ENCODE measurements at places on chromosomes 12 and 14.

- DNase-seq: no peak
These were observed 45.2 kb upstream of the APPL2 start for GRCh38 chr12:105280966-105281693.

DNA sequence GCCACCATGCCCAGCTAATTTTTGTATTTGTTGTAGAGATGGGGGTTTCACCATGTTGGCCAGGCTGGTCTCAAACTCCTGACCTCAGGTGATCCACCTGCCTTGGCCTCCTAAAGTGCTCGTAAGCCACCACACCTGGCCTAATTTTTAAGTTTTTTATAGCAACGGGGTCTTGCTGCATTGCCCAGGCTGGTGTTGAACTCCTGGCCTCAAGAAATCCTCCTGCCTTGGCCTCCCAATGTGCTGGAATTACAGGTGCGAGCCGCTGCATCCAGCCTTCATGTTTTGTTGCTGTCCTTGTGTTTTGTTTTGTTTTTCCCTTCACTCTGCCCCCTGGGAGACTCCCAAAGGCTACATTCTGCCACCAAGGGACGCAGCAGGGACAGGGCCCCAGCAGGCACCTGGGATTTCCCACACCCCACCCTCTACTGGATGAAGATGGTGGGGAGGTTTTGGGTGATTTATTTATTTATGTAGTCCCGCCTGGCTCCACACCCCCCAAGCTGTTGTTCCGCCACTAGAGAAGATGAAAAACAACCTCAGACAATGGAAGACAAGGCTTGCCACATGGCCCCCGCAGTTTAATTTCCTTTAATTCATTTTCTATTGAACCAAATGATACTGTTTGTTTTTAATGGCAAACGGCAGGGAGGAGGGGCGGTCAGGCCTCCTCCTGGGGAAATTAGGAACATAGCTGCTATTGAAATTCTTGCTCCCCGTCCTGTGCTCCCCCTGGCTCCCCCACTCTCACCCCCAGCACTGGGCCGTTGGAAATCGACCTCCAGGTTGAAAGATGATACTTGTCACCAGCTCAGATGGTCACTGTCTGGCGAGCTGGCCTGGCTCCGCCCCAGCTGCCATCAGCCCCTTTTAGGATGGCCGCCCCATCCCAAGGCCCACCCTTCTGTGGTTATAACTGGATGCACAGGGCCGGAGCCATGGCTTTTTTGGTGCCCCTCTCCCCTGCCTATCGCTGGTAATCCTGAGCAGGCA lies 70.3 kb downstream of the RNFT2 start:
- DNase-seq: no peak

- DNase-seq: peak; percentile 34
These were observed 7.7 kb upstream of the IFNG-AS1 start for GRCh38 chr12:67981287-67982162.

- DNase-seq: no peak
These were observed 36.4 kb upstream of the P2RX7 start for GRCh38 chr12:121096199-121096798.

DNA sequence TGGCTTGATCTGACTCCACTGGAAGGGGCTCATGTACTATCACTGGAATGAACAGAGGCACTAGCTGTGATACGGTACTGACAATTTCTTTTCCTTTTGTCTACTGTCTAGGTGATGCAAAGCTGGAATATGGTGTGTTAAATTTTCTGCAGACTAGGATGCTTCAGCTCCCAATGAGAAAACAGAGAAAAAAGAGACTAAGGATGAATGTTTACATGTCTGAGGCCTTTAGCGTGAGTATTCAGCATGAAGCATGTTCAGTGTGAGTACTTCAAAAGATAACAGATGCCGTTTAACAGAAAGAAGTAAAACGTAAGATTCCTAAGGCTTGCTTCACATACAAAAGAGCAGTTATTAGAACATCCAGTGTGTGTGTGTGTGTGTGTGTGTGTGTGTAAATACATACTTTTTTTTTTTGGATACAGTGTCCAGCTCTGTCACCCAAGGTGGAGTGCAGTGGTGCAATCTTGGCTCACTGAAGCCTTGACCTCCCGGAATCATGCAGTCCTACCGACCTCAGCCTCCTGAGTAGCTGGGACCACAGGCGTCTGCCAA lies 92.3 kb upstream of the FERMT2 start:
- no peak for DNase-seq

DNA sequence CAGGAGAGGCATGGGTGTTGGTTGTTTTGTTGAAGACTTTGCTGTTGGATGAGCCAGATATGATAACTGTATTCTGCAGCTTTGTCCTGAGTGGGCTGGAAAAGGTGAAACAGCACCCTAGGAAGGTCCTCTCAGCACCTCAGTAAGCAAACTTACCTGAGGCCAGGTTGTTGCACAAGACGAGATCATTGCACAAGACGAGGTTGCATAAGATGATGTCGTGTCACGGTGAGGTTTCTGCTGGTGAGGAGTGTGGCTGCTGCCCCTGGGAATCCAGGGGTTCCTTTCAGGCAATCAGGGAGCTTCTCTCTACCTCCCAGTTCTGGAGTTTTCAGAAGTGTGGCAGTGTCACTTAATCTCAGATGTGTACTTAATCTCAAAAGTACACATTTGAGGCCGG lies 85.6 kb downstream of the GLT1D1 start:
- DNase-seq: no peak

DNA sequence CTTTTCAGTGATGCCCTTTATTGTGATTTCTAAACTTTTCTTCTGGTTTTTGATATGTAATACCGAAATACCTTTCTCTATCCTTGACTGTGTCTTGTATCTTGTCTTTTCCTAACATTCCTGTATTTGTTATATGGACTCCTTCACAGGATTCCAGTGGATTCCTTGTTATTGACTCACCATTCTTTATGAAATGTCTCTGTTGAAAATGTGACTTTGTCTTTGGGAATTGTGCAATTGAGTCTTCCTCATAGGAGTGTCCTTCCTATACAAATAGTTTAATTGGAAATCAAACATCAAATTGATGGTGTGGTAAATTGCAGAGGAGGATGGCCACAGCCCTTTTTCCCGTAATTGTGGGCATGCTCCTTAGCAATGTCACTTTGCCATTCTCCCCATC lies 296.6 kb upstream of the KITLG start:
- DNase-seq: no peak

- DNase-seq: no peak
These were observed 1082.9 kb downstream of the BCL11B start for GRCh38 chr14:98189062-98189461.

GRCh38 chr12:57629897-57630471 lies 3.0 kb downstream of the B4GALNT1 start:
- DNase-seq: no peak

- no peak for DNase-seq
These were observed 1.7 kb upstream of the PAPLN start for GRCh38 chr14:73235531-73236155.

DNA sequence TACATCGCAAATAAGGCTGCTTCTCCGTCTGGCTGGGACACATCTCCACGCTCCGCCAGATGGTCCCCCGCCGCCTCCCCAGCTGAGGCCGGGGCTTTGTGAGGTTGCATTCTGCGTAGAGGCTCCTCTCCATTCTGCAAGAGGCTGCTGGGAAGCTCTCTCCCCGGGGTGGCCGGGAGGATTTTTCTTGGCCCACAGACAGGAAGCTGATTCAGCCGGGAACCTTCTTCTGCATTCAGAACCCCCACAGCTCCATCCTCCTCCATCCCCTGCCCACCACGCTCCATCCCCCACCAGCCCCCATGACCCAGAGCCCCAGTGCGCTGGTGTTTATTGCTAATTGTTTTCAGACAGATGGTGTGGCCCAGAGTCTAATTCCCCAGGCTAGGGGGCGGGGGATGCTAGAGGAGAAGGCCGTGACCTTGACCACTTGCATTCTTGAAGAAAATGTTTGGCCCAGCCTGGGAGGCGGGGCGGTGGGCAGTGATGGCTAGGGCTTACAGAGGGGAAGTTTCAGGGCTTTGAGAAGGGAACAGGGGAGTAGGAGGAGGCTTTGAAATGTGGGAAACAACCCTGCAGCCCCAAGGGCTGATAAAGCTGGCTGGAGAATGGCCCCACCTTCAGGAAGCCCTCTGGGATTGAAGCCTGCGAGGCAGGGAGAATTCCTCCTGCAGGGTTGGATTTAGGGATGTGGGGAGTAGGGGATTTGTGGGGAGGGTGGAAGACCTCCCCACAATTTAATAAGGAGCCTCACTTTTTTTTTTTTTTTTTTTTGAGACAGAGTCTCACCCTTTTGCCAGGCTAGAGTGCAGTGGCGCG lies 88.5 kb upstream of the NCOR2 start:
- DNase-seq: peak; percentile 88

GRCh38 chr12:32115404-32116104 lies 8.9 kb downstream of the BICD1 start:
- peak; percentile 98 for DNase-seq

DNA sequence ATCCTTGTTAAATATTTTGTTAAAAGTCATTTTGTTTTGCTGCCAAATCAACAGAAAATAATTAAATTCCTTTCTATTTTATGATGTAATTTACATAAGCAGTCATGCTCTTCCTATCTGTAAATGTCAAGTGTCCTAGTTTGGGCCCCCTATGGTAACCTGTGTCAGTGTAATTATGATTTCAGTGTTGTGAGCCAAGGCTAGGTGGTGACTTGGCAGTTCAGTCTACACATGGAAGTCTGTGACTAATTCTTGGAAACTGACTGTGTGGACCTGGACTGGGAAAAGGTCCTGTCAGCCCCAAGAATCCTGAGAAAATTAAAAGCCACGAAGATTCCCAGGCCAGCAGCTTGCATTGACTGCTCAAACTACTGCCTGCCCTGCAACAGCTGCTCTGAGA lies 371.0 kb downstream of the FUT8 start:
- DNase-seq: no peak

- DNase-seq: no peak
These were observed 1.8 kb downstream of the SPRING1 start for GRCh38 chr12:116735951-116736599.

DNA sequence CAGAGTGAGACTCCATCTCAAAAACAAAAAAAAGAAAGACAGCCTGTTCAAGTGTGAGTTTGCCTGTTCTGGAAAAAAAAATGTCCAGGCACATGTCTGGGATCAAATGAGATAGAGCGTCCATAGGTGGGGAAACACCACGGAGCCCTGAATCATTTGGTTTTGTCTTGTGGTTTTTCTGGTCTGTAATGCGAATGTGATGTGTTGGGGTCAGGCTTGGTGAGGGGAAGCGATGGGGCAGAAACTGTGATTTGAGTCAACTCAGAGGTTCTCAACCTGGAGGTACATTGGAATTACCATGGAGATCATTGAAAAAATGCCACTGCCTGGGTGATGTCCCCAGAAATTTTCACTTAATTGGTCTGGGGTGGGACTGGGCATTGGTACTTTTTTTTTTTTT lies 183.9 kb upstream of the PWP1 start:
- no peak for DNase-seq

- DNase-seq: no peak
These were observed 76.7 kb upstream of the TTC7B start for GRCh38 chr14:90892970-90893369.

DNA sequence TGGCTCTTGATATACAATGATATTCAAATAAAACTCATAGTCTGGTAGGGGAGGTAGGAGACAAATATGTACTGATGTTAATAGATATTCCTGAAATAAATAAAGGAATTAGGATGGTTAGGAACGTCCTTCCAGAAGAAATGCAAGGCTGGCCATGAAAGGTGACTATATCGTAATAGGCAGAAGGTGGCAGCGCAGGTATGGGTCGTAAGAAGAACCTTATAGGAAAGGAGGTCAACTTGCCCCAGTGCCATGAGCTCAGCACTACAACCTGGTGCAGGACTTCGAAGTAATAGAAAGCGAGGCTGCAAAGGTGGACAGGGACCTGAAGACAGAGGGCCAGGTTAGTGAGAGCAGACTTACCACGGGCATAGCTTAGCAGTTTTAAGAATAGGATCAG lies 55.3 kb upstream of the FGD4 start:
- DNase-seq: no peak

DNA sequence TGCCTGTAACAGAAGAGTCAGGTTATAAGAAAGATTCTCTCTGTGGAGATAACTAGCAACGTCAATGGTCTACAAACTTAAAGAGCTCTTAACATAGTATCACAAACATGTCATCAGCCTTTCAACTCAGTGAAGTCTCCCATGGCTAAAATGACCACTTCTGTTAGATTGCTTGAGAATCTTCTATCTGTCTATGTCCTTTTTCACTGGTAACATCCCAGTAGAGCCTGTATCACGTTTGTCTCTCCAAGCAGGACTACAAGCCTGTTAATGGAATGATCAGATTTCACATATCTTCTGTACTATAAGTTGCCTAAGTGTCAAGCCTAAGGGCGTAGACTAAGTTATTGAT lies 50.7 kb downstream of the SLC2A13 start:
- no peak for DNase-seq

DNA sequence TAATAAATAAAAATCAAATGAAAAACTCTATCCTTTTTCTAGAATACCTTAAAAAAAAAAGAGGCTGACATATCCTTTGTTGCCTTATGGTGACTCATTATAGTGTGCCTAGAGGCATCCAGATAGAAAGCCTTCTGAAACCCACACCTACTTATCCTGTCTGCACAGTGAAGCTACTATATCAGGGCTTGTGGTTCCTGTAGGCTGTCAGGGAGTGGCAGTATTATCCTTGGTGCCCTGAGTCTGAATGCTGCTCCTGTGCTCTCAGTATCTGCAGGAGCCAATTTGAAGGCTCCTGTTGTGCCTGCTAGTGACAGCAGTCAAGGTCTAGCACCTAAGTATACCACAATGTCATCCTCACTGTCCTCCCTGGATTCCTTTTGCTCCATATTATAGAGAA lies 168.4 kb upstream of the AVPR1A start:
- no peak for DNase-seq

DNA sequence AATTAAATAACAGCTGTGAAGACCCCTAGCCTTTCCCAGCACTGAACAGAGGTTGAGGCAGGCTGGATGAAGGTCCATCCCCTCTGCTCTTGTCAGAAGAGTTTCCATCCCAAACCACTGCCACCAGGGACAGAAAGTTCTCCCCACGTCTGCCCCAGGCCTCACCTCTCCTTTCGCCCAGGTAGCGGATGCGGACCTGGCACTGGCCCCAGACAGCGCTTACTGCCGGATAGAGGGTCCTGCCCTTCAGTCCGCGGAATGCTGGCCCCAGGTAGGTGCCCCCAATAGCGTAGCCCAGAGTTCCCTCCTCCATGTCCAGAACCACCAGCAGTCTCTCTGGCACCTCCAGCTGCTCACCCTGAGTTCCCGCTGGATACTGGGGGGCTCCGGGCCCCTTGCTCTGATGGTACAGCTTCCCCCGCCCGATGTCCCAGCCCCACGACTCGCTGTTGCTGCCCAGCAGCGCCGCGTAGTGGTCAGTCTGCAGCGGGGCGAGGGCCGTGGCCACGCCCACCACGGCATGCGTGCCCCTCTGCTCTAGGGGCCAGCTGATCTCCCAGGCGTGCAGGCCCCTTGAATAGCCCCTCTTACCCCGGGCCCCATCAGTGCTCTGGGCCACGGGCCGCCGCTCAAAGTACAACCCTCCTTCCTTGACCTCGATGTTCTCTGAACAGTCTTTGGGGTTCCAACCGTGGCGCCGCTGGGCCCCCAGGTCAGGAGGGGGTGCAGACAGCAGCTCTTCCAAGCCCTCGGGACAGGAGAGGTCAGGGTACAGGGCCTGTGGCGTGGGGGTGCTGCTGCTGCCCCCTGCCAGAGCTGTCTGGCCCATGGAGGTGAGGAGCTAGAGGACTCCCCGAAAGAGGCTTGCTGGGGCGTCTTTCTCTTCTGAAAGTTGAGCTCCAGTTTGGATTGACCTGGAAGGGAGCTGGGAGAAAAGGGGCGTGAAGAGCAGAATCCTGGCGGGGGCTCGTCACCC lies 742 bp downstream of the SPSB2 start:
- no peak for DNase-seq

- no peak for DNase-seq
These were observed 185.2 kb downstream of the AEBP2 start for GRCh38 chr12:19624491-19624890.

- DNase-seq: no peak
These were observed 33.0 kb downstream of the BTBD7 start for GRCh38 chr14:93299866-93300265.
